ENCODE measurements at places on chromosomes 13 and 19.
A peak's percentile ranks its signal among the peaks of the same experiment; 100 is the strongest.

- DNase-seq = no peak
These were observed 531.3 kb downstream of the RFC3 start for GRCh38 chr13:34349091-34349722.

GRCh38 chr19:28577666-28578065, 635.3 kb downstream of the UQCRFS1 start:
- DNase-seq = no peak

GRCh38 chr19:4338441-4339355, at the start of gene STAP2:
TSS of gene STAP2 (minus strand) at chr19:4338827. CDS start at chr19:4338753, 74 bp downstream.
- DNase-seq = no peak

- DNase-seq = peak; percentile 36
These were observed 10.2 kb upstream of the CCDC97 start for GRCh38 chr19:41299755-41300089.

DNA sequence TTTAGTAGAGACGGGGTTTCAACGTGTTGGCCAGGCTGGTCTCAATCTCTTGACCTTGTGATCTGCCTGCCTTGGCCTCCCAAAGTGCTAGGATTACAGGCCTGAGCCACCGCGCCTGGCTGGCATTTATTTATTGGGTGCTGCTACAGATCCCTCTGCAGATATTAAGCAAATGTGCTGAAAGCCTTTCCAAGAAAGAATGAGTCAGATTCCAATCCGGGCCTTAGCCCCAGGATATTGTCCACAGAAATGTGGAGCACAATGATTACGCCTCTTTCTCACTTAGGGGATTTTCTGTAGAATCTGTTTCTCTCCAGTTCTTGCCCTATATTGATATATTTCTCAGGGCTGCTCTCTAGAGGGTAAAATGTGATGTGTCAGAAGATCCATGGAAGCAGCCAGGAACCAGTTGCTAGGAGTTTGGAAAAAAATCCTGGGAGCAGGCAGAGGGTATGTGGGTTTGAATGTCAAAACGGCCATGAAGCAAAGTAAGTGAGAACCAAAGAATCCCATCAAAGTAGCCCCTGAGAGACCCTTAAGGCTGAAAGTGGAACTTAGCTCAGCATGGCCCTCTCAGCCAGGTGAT, 24.8 kb upstream of the IGFL4 start:
- no peak for DNase-seq

DNA sequence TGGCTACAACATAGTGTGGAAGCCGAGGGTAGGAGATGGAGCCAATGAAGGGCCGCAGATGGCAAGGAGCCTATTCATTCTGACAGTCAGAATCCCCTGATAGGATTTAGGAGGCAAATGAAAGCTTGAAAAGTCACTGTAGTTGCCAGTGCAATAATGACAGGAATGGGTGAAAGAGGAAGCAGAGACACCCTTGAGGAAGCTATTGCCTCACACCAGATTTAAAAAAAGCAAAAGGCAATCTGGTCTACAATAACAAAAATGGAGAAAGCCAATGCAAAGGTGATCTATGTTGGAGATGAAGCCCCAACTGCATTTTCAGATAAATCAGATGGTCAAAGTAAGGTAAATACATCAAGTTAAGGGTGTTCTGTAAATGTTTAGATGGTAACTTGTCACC, 158.5 kb downstream of the TUBA3C start:
- DNase-seq = no peak

GRCh38 chr13:110183910-110184309, 123.0 kb downstream of the COL4A1 start:
- DNase-seq = no peak

DNA sequence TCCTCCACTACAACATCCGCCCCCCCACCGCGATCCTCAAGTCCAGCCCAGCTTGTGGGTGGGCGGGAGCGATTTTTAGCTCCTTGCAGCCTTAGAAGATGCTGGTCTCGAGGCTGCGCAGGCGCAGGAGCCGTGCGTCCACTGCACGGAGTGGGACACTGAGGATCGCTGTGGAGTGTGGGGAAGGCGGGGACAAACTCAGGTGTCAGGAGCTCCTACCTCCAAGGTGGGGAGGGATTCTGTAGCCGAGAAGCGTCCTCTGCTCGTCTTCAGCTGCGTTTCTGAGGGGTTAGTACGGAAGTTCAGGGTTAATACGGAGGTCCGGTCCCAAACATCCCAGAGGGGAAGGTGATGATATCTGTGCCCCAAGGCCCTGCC, at the start of gene RTBDN:
RTBDN (minus strand) TSS at position 14 of the 378 bp plus-strand sequence. CDS start 4,600 bp downstream, outside the sequence.
- no peak for DNase-seq

DNA sequence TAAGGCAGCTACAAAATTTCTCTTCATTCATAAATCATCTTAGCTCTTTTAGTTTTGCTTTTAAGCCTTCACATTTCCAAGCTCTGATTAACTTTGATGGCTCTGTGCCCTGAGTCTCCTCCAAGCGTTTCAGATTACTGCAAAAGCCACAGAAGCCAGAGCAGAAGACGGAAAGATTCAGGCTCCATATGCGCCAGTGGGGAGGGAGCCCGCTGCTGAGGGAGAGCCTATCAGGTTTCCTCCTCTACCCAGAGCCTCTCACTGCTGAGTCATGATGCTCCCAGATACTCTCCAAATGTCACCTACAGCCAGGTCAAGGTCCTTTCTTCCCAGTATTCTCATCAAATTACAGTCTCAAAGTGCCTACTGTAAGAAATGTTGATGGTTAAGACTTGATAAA, 193.6 kb downstream of the RAP2A start:
- no peak for DNase-seq

DNA sequence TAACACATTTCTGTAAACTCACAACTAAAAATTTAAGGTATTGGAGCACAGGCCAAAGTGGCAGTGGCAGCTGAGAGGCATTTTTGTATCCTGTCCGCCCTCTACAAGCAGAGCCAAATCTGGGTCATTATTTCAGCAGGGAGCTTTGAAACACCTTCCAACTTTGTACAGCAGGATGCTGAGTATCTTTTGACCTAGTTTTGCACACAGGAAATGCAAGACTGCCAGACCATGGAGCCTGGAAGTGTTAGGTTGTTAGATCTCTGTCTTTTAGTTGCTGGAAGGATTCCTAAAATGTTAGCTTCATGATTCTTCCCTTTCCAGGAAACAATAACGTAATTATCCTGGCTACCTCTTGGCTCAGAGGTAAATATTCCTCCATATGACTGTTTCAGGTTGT, 148.6 kb upstream of the ATXN8OS start:
- DNase-seq = no peak

DNA sequence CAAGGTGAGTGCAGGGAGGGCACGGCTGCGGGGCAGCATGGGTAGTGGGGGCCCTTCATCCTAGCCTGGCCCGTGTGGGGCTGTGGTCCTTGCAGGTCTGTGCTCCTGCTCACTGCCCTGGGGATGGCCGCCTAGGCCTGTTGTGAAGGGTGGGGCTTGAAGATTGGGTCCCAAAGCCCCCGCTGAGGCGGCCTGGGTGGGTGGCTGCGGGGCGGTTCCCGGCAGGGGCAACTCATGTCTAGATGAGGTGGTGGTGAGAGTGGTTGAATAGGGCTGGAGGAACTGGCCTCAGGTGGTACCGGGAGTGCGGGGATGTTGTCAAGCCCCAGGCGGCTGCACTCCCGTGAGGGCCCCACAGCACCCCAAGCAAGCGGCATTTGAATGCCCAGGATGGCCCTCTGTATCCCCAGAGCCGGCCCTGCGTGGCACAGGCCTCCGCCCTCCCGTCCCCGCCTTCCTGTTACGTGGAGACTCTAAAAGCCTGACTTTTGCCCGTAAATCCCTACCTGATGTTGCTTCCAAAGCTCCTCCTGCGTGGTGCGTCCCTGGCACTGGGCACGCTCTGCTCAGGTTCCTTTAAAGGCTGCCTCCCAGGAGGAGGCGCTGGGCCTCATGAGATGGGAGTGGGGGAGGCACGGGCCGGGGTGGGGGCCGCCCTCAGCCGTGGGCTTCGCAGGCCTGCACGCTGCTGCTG, 15.0 kb downstream of the SPPL2B start:
- no peak for DNase-seq

DNA sequence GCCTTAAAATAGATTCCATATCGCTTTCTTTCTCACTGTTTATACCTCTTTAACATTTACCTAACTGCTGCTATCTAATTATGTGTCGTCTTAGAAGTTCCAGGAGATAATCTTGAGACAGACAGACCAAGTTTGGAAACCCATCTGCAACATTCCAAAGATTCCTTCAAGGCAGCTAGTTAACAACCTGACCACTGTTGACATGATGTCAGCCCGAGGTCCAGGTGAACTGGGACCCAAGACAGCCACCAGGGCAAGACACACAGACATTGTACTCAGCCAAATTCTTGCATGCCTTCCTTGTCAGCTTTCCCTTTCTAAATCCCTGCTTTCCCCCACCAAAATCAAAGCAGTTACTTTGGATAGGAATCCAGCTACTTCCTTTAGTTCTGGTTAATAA, 1476.5 kb upstream of the PRR20A start:
- DNase-seq = no peak

DNA sequence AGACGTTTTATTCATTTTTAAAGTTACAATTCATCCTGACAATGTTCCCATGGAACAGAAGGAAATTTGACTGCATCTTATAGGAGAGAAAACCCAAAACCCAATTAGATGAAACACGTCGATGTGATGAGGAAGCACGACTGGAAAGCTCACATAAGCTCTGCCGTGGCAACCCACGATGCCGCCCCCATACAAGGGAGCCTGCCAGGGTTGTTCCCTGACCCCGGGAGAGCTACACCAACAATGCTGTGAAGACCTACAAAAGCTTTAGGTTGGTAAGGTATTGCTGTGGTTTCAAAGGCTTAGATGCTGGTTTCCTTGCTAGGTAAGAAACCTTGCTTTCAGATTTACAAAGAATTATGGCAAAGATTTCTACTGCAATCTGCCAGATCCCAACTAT, 393.1 kb downstream of the KLF12 start:
- DNase-seq = no peak

DNA sequence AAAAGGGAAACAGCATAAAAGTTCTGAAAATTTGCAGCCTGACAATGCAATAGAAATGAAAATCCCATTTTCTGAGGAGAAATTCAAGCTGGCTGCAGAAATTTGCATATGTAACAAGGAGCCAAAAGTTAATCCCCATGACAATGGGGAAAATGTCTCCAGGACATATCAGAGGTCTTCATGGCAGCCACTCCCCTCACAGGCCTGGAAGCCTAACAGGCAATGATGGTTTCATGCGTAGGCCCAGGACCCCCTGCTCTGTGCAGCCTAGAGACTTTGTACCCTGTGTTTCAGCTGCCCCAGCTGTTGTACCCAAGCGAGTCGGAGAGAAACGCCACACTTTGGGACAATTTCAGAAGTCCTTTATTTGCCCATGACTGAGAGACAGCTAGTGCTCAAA, 701.3 kb upstream of the KLHL1 start:
- no peak for DNase-seq

DNA sequence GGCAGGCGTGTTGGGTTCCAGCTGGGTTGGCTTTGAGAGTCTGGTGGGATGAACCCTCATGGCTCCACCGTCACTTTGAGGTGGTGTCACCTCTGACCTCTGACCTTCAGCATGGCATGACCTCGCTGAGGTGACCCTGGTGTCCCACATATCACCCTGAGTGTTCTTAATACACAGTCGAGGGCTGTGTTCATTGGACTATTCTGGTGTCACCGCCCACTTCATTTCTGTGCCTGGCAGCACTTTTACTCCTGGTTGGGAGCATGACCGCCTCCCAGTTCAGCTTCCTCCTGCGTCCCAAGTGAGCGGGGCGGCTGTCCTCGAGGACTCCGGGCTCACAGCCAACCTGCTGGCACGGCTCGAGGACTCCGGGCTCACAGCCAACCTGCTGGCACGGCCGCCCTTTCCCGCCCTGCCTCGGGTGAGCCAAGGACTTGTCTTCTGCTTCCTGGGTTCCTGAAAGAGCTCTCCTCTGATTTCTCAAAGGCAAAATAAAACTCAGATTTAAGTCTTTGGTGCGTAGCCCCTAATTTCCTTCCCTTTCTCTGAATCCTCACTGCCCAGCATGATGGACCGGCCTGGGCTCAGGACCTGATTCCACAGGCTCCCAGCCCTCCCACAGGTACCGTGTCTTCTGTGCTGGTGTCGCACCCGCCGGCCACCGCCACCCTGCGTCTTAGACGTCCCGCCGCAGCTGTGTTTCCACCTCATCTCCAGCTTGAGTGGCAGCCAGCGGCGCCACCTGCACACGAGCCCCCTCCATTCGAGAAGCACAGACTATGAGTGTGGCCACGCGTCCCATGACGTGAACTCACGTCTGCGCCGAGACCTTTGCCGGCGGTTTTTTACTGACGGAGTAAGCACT, 10.4 kb downstream of the ATP4B start:
- peak; percentile 57 for DNase-seq

- DNase-seq = no peak
These were observed 4.0 kb upstream of the ZNF8 start for GRCh38 chr19:58274771-58275201.

- DNase-seq = no peak
These were observed 13.2 kb upstream of the ZNF599 start for GRCh38 chr19:34786236-34786635.

DNA sequence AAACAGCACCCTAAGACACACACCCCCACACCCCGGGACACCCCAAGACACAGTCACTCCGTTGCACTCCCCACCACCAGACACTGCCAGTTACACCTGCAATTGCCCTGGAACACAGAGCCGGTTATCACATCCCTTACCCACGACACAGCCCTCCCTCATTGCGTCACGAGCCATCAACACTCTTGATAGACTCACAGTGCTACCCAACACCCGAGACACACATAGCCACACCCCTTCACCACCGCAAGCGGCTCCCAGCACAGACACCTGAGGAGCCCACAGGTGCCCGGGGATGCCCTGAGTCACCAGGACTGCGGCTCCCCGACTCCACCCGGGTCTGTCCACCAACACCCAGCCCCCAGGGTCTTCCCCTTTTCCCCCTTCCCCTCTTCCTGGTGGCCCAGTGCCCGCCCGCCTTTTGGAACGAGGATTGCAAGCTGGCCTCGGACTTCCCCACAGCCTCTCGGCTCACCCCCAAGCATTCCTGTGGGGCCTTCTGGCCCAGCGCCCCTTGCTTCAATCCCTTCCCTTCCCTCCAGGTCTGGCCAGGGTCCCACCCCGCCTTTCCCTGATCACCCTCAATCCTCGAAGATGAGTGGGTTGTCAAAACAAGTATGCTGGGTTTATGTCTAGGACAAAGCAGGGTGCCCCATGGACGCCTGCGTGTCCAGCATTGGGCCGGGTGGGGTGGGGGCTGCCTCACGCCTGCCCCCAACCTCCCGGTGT, 1.7 kb upstream of the PTGER1 start:
- no peak for DNase-seq

GRCh38 chr13:30355384-30355699, 48.0 kb upstream of the KATNAL1 start:
- DNase-seq = no peak

- no peak for DNase-seq
These were observed 65.2 kb downstream of the DACH1 start for GRCh38 chr13:71801781-71802180.

DNA sequence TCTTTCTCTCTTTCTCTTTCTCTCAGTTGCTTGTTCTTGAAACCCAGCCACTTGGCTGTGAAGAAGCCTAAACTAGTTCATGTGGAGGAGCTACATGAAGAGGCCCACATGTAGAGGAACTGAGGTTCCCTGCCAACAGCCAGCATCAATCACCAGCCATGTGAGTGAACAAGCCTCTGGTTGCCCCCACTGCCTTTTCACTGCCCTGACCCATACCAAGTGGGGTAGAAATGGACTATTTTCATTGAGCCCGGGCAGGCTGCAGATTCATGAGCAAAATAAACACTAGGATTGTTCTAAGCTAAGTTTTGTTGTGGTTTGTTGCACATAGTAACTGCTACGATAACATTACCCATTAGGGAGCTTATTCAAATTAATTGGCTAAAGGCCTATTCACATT, 78.7 kb upstream of the FAM216B start:
- peak; percentile 30 for DNase-seq

All from omental fat pad (tissue), 4 donors.